ENCODE measurements at places on chromosomes 3 and 15. TPM values are rescaled to one million over a fixed set of nuclear protein-coding genes. Genes with fewer than 3 reads are reported as not detected.

DNA sequence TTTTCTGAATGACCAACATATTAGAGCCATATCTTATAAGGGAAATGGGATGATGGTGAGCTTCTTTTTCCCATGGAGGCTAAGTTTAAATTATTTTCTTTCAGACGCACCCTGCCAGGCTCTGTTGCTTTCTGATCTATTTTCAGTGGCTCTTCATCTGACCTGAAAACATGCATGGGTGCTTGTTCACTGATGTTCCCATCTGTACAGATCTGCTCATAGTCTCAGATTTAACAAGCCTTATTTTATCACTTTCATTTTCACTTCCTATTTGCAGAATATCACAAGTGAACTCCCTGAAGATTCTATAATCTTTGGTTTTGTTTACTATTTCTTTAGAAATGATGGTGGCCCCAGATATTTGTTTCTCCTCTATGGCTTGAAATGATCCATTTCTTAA, 31.1 kb upstream of the SUCLG2 start:
- H3K4me3 ChIP-seq = no peak overlapping the region
- DNase-seq = no peak
- H3K36me3 ChIP-seq = no peaks in the 10 kb centered on the region
- no peaks in the 10 kb centered on the region for H3K4me1 ChIP-seq
- no peak overlapping the region for H3K27ac ChIP-seq

ADAMTSL3 gene
- 0.72 TPM for total RNA-seq

GRCh38 chr3:131738095-131738494, 235.3 kb upstream of the MRPL3 start:
- no peaks in the 10 kb centered on the region for H3K27me3 ChIP-seq
- H3K4me3 ChIP-seq = no peak overlapping the region
- no peak overlapping the region for H3K27ac ChIP-seq
- no peak for DNase-seq
- no peaks in the 10 kb centered on the region for H3K4me1 ChIP-seq

- no peak for DNase-seq
- peak overlapping the region; percentile 71 for H3K27ac ChIP-seq
- H3K36me3 ChIP-seq = no peaks in the 10 kb centered on the region
- peaks cover 11% of the 10 kb centered on the region for H3K4me1 ChIP-seq
- no peaks in the 10 kb centered on the region for H3K27me3 ChIP-seq
- no peak overlapping the region for H3K4me3 ChIP-seq
These were observed 7.2 kb downstream of the TM4SF1 start for GRCh38 chr3:149369991-149370866.

AMOTL2 gene
- 19.9 TPM for total RNA-seq

DNA sequence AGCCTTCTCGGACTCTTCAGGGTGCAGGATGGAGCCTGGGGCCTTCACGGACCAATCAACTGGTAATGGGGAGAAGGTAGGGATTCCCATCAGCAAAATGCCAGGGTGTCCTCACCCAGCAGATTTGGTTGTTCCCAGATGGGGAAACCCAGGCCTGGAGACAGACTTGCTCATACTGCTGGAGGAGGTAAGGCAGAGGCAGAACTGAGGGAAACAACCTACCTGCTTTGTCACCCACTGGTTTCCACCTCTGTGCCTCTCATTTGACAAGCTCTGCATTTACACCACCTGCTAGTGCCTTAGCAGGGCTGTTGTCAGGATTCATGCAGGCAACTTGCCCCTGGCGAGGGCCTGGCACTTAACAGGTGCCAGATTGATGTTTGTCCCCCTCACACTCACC, 15.9 kb downstream of the RHCG start:
- no peaks in the 10 kb centered on the region for H3K27me3 ChIP-seq
- H3K27ac ChIP-seq = no peak overlapping the region
- no peaks in the 10 kb centered on the region for H3K4me1 ChIP-seq

- H3K4me1 ChIP-seq = no peaks in the 10 kb centered on the region
- DNase-seq = no peak
- no peaks in the 10 kb centered on the region for H3K36me3 ChIP-seq
These were observed 186.5 kb downstream of the TUSC7 start for GRCh38 chr3:116896116-116896515.

DNA sequence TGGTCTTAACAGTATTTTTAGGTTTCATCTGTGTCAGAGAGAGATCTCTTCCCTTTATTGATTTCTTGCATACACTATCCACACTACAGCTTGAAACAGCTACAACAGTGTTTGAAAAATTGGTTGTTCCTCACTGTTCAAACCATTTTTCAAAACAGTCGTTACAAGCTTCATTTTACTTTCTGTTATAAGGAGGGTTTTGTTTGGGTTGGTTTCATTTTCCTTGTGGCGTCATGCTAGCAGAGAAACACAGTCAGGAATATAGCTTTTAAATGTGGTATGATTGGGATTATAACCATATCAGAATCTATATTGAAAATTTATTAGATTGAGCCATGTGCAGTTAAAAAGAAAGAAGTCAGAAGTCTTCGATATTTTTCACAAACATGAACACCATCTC, 400.6 kb downstream of the ZBTB20 start:
- no peaks in the 10 kb centered on the region for H3K27me3 ChIP-seq
- no peak for DNase-seq
- H3K27ac ChIP-seq = peak overlapping the region; percentile 59

SPINK8 gene
- not detected for total RNA-seq

GRCh38 chr15:41860049-41860828, 21.6 kb downstream of the PLA2G4B start:
- no peaks in the 10 kb centered on the region for H3K27me3 ChIP-seq
- no peaks in the 10 kb centered on the region for H3K4me1 ChIP-seq
- H3K4me3 ChIP-seq = no peak overlapping the region
- no peak overlapping the region for H3K27ac ChIP-seq
- no peak for DNase-seq

FBXW12 gene
- total RNA-seq = not detected

- no peak overlapping the region for H3K4me3 ChIP-seq
- H3K36me3 ChIP-seq = no peaks in the 10 kb centered on the region
- H3K27me3 ChIP-seq = no peaks in the 10 kb centered on the region
- no peaks in the 10 kb centered on the region for H3K4me1 ChIP-seq
These were observed 166.7 kb upstream of the SGO1 start for GRCh38 chr3:20352546-20353179.

DNA sequence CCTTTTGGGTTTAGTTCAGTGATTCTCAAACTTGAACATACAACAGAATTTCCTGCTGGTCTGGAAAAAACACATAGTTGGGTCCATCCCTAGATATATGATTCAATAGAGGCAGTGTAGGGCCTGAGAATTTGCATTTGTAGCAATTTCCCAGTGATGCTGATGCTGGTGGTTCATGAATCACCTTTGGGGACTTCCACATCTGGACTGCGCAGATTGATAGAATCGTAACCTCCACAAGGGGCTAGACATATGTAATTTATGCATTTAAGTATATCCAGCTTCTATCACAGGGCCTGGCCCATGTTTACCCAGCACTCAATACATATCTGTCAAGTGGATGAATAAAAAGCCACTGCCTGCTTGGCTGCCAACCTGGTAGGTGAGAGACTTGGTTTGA, 33.8 kb upstream of the SUCLG2 start:
- H3K4me3 ChIP-seq = no peak overlapping the region
- no peaks in the 10 kb centered on the region for H3K36me3 ChIP-seq
- H3K27ac ChIP-seq = no peak overlapping the region
- no peak for DNase-seq

DNA sequence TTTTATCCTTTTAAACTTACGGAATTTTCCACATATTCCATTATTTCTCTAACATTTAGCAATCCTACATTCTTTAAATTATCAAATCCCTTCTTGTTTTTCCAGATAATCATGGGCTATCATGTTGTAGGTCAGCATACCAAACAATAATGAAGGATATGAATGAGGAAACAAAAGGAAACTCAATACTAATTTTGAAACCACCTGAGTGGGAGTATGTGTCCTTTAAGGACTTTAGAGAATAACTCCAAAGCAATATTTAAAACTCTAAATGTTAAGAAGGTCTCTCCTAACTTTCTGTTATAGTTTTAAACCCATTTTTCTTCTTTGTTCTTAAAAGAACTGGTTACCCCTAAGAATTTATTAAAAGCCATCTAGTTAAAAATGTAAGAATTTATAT, 43.0 kb downstream of the TP53BP1 start:
- no peak for DNase-seq
- H3K36me3 ChIP-seq = no peaks in the 10 kb centered on the region
- H3K27me3 ChIP-seq = no peaks in the 10 kb centered on the region
- H3K4me3 ChIP-seq = no peak overlapping the region
- no peaks in the 10 kb centered on the region for H3K4me1 ChIP-seq

DNA sequence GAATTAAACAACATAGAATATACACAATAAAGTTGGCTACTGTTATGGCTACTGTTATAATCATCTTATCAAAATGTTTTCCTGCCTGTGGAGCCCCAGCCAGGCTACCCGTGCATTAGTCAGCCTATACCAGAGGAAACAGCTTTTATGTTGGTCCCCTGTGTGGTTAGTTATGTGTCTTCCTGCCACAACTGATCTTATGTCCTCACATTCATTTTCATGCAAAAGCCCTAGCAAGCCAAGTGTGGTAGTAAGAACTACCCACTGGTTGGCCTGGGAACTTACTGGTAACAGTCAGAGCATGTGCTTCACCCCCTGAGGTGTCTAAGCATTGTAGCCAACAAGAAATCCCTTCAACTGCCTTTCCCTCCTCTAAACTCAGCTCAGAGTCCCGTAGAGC, 21.8 kb downstream of the MGLL start:
- no peaks in the 10 kb centered on the region for H3K27me3 ChIP-seq
- H3K4me3 ChIP-seq = no peak overlapping the region
- no peak for DNase-seq
- no peak overlapping the region for H3K27ac ChIP-seq
- peaks cover 7% of the 10 kb centered on the region for H3K36me3 ChIP-seq

GRCh38 chr3:78041486-78041885, 1001.6 kb downstream of the ROBO2 start:
- no peaks in the 10 kb centered on the region for H3K27me3 ChIP-seq
- no peak overlapping the region for H3K27ac ChIP-seq
- DNase-seq = no peak
- no peaks in the 10 kb centered on the region for H3K36me3 ChIP-seq

DNA sequence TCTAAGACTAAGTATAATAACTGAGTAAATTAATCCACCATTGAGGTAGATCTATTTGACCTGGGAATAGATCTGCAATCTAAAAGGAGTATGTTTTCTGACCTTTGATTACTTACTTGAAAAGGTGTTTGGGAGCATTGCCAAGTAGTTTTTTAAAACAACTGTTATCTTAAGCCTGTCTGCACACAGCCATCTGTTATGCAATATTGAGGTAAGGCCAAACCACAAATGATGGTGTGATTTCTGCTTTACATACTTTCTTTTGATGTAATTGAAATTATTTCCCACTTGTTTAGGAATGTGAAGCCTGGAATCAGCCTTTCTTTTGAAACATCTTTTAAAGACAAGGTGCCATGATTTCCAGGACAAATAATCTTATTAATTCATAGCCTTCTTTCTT, 274.0 kb downstream of the BBX start:
- H3K4me3 ChIP-seq = no peak overlapping the region
- DNase-seq = no peak
- no peaks in the 10 kb centered on the region for H3K36me3 ChIP-seq
- no peak overlapping the region for H3K27ac ChIP-seq

GRCh38 chr3:46915297-46915822, 37.8 kb downstream of the PTH1R start:
- no peaks in the 10 kb centered on the region for H3K4me1 ChIP-seq
- no peaks in the 10 kb centered on the region for H3K27me3 ChIP-seq
- no peak overlapping the region for H3K27ac ChIP-seq
- H3K4me3 ChIP-seq = no peak overlapping the region

DNA sequence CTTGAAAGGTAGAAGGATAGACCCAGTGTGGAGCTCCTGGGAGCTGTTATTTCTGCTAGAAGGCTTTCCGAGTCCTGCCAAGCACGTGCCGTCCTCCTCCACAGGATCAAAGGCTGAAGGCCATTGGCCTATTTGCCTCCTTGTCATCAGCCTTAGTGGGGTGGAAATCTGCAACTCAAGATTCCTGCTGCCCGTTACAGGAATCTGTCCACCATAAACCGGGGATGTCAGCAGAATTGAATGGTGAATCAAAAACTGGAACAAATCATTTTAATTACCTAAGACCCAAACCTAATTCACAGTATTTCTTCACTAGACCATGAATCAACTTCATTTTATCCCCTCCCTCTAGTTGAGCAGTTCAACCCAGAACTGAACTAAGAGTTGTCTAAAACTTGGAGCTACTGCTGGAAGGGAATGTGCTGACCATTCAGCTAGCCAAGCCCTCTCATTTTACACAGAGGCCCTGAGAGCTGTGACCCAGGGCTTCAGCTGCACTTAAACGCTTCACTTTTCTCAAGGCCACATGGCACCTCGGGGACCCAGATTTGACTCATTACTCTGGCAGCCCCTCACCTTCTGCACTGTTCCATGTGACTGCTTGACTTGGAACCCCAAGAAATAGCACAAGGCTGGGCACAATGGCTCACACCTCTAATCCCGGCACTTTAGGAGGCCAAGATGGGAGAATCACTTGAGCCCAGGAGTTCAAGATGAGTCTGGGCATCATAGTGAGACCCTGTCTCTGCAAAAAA, 36.8 kb upstream of the KIF23 start:
- no peaks in the 10 kb centered on the region for H3K27me3 ChIP-seq
- no peak for DNase-seq
- no peaks in the 10 kb centered on the region for H3K4me1 ChIP-seq
- no peak overlapping the region for H3K4me3 ChIP-seq

DNA sequence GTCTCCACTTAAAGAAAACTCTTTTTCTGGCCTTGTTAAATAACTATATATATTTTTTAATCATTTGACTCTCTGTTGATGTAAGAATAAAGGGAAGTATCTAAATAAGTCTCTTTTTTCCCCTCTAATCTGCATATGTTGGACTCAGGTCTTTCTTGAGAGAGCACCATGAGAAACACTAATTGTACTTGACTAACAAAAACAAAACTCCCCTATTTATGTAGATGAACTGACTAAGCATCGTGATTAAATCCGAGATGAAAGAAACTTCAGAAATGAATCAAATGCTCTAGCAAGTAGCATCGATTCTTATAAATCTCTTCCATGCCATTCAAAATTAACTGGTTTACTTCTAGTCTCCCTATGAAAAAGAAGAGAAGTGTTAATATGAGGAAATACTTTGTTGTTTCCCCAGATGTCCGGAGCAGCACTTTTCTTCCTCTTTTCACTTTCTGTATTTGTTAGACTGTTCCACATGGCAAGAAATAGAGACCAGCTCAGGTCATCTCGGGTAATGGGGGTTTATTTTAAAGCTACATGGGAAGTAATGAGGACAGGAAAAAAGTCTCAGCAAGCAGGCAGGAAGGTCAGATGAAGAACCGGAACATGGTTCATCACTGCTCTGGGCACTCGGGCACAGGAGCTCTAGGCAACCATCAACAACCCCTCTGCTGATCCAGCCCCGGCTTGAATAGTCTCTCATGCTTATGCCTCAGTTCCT, 288.3 kb downstream of the CNTN6 start:
- H3K27me3 ChIP-seq = no peaks in the 10 kb centered on the region
- no peak for DNase-seq
- H3K27ac ChIP-seq = no peak overlapping the region
- no peaks in the 10 kb centered on the region for H3K4me1 ChIP-seq
- H3K36me3 ChIP-seq = no peaks in the 10 kb centered on the region

All from colonic mucosa (tissue), 4 donors.